Esophagus squamous epithelium (tissue), 5 donors: ENCODE measurements at places on chromosomes 3 and 15.
A peak's percentile ranks its signal among the peaks of the same experiment; 100 is the strongest.

GRCh38 chr3:13611221-13611620, 62.3 kb downstream of the FBLN2 start:
- no peaks in the 10 kb centered on the region for H3K36me3 ChIP-seq
- no peaks in the 10 kb centered on the region for H3K4me1 ChIP-seq
- H3K27me3 ChIP-seq = no peaks in the 10 kb centered on the region
- no peak overlapping the region for H3K4me3 ChIP-seq
- no peak for DNase-seq

DNA sequence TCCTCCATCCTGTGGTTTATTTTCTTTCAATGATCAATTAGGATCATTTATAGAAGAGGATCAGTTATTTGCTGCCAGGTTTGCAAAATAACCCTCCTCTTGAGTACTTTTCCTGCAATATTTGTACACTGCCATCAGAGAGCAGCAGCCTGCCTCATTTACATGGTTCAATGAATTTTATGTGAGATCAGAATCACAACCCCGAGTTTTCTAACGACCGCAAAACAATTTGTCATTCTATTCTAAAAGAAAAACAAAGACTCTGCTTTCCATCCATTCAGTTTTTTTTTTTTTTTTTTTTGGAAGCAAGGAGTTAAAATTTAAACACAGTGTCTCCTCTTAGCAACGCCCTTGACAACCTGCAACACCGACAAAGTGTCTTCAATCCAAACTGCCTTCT, 146.9 kb downstream of the RAB11A start:
- no peaks in the 10 kb centered on the region for H3K36me3 ChIP-seq
- no peaks in the 10 kb centered on the region for H3K4me1 ChIP-seq
- no peaks in the 10 kb centered on the region for H3K27me3 ChIP-seq

- no peaks in the 10 kb centered on the region for H3K27me3 ChIP-seq
- no peak for DNase-seq
- no peak overlapping the region for H3K4me3 ChIP-seq
- H3K4me1 ChIP-seq = peaks cover 6% of the 10 kb centered on the region
- H3K27ac ChIP-seq = peak overlapping the region; percentile 86
Observed at GRCh38 chr15:29925227-29926082, 103.2 kb upstream of the TJP1 start.

GRCh38 chr15:52144656-52145178, 32.1 kb upstream of the BCL2L10 start:
- no peak for DNase-seq
- H3K36me3 ChIP-seq = peaks cover 9% of the 10 kb centered on the region
- H3K4me1 ChIP-seq = peaks cover under 1% of the 10 kb centered on the region
- H3K27ac ChIP-seq = no peak overlapping the region
- H3K27me3 ChIP-seq = no peaks in the 10 kb centered on the region
- H3K4me3 ChIP-seq = no peak overlapping the region

DNA sequence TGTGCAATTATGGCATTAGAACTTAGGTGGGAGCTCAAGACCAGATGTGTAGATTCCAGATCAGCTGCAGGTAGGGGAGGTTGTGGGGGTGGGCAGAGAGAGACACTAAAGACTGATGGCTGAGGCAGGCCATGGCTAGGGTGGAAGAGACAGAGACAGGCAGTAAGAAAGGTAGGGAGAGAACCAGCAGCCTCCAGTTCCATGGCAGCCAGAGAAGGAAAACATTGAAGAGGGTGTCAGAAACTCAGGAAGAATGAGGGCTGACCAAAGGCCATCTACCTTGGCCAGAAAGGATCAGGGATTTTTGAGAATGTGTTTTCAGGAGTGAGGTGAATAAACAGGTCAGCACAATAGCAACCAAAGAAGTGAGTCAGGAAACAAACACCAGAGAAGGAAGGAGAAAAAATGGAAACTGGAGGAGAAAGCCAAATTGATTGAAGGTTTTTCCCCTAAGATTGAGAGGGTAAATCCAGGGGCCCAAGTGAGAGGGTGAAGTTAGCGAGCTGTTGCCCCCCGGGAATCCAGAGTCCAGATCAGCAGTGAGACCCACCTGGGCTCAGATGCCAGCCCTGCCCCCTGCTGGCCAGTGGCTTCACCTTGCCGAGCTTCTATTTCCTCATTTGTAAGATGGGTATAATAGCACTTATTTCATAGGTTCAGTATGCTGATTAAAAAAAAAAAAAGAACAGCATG, 41.0 kb downstream of the ABHD2 start:
- H3K4me1 ChIP-seq = no peaks in the 10 kb centered on the region
- no peak for DNase-seq
- H3K27ac ChIP-seq = peak overlapping the region; percentile 22
- H3K27me3 ChIP-seq = no peaks in the 10 kb centered on the region

DNA sequence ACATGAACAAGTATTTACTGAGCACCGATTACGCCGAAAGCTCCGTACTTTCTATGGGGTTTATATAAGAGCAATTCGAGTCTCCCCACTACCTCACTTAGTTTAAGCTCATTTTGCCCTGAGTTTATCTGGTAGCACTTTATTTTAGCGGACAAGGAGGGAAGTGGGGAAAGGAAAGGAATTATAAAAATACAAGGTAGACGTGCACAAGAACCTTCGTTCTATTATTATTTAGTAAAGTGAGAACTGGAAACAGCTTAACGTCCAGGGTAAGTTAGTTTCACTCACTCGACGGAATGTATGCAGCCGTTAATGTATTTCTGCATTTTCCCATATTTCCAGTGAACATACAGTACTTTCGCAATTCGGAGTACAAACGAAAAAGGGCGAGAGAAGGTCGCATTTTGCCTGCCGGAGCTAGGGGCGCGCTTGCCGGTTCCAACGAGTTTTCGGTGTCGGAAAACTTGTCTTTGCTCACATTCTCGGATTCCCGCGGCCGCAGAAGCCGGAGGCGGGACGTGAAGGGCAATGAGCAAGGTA, 1.2 kb upstream of the STT3B start:
- no peak for DNase-seq
- no peaks in the 10 kb centered on the region for H3K36me3 ChIP-seq
- H3K4me1 ChIP-seq = peaks cover 40% of the 10 kb centered on the region
- peak overlapping the region; percentile 91 for H3K4me3 ChIP-seq
- H3K27me3 ChIP-seq = no peaks in the 10 kb centered on the region
- peak overlapping the region; percentile 99 for H3K27ac ChIP-seq
